ENCODE measurements at places on chromosomes 13 and 19.

DNA sequence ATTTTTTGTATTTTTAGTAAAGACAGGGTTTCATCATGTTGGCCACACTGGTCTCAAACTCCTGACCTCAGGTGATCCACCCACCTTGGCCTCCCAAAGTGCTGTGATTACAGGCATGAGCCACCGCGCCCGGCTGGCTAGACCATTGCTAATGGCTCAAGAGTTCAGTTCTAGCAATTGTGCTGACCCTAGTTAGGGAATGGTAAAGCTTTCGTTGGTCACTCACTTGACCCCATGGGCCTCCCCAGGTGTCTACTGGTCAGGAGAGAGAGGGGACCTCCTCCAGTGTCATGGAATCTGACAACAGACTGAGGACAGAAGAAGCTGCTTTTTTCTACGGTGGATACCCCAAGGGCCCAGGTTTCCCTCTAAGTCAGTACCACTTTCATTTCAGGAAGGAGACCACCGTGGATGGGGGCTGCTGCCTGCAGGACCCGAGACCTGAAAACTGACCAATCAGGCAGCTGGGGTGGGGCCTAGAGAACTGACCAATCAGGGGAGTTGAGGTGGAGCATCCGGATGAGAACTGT is 575 bp upstream of the ZNF556 start:
- DNase-seq, result no peak

- no peak for DNase-seq
These were observed 6.9 kb downstream of the NOSIP start for GRCh38 chr19:49573425-49573824.

DNA sequence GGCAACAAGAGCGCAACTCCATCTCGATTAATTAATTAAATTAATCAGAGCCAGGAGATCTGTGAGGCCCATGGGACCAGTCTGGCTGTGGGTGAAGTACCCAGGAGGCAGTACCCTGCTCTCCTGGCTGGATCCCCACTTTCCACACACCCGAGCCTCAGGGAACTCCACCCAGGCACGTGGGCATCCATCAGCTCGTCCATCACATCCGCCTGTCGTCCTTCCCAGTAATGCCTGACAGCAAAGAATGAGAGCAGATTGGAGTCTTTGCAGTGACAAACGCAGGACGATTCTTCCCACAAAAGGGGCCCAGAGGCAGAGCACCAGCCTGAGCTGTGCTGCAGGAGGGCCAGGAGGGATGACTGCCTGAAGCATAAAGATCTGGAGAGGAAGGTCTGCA is 35.8 kb downstream of the VSTM2B start:
- no peak for DNase-seq

- no peak for DNase-seq
These were observed 461.7 kb downstream of the KLF12 start for GRCh38 chr13:73672492-73672891.

GRCh38 chr19:6861683-6862286 is 25.6 kb upstream of the ADGRE1 start:
- no peak for DNase-seq

GRCh38 chr13:53848366-53848961 is 819.9 kb downstream of the OLFM4 start:
- DNase-seq, result no peak

GRCh38 chr19:55220525-55220924 is 8.0 kb downstream of the TMEM86B start:
- DNase-seq, result no peak

DNA sequence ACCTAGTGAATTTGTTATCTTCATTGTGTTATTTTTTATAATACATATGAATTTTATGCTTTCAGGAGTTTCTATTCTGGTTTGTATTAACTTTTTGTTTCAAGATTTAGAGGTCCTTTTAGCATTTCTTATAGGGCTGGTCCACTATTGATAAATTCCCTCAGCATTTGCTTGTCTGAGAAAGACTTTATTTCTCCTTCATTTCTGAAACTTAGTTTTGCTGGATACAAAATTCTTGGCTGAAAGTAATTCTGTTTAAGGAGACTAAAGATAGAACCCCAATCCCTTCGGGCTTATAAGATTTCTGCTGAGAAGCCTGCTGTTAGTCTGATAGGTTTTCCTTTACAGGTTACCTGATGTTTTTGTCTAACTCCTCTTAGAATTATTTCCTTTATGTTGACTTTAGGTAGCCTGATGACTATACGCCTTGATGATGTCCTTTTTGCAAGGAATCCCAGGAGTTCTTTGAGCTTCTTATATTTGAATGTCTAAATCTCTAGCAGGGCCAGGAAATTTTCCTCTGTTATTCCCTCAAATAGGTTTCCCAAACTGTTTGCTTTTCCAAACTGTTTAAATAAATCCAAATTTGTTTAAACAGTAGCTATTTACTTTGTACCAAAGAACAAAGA is 127.1 kb downstream of the CYSLTR2 start:
- no peak for DNase-seq

DNA sequence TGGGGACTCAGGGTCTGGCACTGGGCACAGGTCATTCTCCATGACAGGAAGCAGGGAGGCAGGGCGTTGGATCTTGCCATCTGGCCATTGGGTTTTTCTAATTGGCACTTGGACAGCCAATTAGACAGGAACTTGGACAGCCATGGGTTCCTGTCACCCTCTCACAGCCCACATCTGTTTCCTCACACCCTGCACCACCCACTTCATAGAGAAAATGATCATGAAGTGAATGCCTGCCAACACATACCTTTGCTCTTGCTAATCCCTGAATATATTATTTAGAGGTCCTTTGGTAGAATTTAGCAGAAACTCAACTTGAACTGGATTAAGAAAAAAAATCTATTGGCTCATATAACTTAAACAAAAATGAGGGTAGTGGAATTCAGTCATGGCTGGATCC is 4.9 kb upstream of the OLFM2 start:
- no peak for DNase-seq

DNA sequence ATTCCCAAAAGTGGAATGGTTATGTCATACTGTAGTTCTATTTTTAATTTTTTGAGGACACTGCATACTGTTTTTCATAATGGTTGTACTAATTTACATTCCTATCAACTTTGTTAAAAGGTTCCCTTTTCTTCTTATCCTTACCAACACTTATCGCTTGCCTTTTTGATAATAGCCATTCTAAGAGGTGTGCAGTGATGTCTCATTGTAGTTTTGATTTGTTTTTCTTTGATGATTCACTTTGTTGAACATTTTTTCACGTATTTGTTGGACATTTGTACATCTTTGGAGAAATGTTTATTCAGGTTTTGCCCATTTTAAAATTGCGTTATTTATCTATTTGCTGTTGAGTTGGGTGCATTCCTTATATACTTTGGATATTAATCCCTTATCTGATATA is 188.8 kb upstream of the SPRY2 start:
- no peak for DNase-seq

DNA sequence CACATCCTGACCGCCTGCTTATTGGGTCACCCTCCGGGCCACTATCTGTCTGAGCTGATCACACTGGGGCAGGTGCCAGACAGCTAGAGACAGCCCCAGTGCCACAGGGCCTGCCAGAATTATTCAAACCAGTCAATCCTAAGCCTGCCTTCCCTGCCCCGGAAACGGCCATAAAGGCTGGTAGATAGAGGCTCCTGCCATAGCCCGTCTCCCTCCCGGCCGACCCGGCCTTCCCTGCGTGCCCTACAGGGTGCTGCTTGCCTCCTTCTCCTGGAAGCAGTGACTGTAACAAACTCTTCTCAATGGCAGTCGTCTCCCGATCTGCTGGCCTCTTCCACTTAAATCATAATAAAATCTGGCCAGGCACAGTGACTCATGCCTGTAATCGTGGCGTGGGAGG is 158.6 kb upstream of the SOX1 start:
- no peak for DNase-seq

- DNase-seq, result no peak
These were observed 23.1 kb downstream of the SIGLEC5 start for GRCh38 chr19:51607077-51607476.

DNA sequence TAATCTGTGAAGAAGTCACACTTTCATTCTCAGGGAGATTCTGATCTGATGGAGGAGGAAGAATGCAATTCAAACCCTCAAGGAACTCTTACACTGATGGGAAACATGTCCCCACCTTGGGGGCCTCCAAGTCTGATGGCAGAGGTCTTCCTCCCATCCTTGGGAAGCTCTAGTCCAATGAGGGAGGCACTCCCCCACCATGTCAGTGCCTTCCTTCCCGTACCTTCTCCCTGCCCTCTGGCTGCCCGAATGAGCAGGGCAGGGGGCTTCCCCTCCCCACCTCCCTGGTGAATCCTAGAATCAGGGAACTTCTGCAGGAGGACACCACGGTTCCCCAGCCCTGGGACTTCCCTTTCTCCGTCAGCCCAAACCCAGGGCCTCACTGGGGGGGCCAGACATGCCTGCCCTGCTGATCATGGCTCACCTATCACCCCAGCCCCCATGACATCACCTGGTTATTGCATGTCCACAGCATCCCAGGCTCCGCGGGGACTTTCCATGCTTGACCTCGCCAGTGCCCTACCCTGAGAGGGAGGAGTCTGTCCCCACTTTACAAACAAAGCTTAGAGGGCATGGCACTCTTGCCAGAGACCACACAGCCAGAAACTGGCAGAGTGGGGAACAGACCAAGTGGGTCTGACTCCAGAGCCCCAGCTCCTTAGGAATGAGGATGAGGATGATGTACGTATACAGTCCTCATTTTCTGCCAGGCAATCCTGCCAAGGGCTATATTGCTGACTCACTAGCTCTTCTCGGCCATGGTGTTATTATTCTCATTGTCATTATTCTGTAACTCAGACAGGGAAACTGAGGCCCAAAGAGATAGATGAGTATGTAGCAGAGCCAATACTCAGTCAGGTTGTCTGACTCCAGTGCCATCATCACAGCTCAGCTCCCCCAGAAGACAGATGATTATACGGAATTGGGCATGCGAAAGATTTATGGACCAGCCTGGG is 9.6 kb upstream of the BCL3 start:
- DNase-seq, result no peak

- DNase-seq, result no peak
These were observed 1257.5 kb upstream of the ATXN8OS start for GRCh38 chr13:68850160-68850559.

Measured in effector CD4-positive, alpha-beta T cell (primary cell).